Stimulated activated CD4-positive, alpha-beta T cell treated with anti-CD3 and anti-CD28 coated beads, Interleukin-12 subunit alpha, Interleukin-12 subunit beta, amount 100 ng/mL, for 48 hours (primary cell): ENCODE measurements at places on chromosomes 6 and 20.

DNA sequence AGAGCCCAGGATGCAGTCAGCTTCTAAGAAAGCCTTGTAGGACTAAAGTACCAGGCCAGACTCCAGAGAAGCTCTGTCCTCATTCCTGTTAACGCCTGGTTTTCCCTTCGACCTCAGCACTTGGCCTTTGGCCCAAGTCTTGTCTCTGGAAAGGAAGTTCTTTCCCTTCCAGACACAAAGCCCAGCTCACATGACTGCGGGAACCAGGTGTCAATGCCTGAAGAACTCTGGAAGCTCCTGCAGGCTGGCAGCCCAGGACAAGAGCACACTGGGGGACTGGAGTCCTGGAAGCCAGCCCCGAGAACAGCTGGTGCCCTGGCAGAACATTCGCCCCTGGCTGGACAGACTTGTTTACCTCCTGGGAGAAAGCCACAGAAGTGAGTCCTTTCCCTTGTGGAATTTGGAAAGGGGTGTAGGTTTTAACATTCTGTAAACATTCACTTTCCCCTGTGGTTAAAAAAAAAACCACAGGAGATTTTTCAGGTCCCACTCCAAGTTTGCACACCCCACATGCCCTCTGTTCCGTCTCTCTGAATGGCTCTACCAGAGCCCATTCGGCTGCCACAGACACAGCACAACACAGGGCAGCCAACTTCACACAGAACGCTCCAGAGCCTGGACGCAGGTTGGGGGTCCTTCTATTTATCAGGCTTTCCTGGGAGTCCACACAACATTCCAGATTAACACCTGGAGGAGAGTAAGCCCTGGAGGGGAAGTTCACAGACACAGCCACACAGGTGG is 18.1 kb downstream of the ACSS1 start:
- DNase-seq: no peak

DNA sequence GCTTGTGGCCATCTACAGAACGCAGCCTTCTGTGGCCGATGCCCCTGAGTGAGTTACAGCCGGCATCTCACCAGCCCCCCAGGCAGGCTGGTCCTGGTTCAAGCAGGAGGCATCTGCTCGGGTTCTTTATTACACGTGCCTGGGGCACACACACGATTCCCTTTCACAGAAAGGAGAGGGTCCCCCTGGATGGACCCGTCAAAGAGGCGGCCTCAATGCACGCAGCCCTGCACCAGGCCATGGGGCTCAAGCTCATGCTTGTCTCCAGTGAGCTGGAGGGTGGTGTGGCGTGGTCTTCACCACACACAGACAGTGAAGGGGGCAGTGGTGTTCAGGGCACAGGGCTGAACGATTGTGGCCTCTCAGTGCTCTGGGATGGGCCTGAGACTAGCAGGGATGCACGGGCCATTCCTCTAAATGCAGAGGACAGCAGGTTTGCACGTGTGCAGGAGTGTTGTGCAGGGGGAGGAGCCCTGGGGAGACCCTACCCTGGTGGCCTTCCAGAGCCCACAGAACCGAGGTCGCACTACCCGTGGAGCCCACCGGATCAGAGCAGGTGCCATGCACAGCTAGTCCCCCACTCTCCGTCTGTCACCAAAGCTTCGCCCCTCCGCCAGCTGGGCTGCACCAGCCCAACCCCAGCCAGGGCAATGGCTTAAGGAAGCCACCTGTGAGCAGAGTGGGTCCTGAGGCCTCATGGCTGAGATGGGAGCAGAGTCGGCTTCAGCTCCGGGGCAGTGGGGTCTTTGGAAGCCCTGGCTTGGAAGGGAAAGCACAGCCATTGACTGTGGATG is 23.1 kb downstream of the FRMD1 start:
- DNase-seq: no peak

- no peak for DNase-seq
Measured at GRCh38 chr6:97195117-97195516, 87.9 kb downstream of the MMS22L start.

DNA sequence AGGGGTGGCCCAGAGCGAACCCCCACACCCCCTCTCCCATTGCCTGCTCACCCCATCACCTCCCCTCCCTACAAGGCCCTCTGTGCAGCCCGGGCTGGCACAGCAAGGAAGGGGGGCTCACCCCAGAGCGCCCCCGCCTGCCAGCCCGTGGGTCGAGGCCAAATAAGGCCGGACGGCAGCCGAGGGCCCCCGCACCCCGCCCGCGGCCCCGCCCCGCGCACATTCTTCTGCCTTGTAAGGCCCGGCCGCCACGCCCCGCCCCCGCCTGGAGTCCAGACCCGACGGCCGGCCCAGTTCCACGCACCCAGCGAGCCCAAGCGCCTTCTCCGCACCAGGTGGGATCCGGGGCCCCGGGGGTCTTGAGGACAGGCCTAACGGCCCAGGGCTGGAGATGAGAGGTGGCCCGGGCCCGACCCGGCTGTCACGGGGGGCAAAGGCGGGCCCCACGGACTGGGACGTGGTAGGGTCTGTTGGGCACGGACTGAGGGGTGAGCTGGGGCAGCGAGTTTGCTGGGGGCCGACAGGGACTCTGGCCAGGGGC is at the start of gene MYL9:
MYL9 (plus strand) TSS at position 293 of the 541 bp plus-strand sequence. CDS start 3,366 bp downstream, outside the sequence.
- DNase-seq: no peak

DNA sequence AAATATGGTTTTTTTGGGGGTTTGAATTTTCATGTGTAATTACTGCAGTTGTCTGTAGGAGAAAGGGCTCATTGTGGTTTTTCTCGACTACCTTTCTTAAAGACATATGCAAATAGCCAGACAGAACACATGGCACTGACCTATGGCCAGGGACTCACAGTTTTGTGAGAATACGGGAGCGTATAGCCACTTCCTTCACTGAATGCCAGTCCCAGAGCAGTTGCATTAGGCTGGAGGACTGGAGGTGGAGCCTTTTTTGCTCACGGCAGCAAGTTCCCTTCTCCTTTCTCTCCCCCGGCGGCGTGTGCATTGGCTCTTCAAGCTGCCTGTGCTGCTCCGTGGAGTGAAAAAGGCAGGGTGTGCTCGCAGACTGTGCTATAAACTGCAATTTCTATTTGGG is 114.9 kb downstream of the AKAP7 start:
- no peak for DNase-seq

GRCh38 chr6:142421285-142422117 is 119.7 kb downstream of the ADGRG6 start:
- no peak for DNase-seq

DNA sequence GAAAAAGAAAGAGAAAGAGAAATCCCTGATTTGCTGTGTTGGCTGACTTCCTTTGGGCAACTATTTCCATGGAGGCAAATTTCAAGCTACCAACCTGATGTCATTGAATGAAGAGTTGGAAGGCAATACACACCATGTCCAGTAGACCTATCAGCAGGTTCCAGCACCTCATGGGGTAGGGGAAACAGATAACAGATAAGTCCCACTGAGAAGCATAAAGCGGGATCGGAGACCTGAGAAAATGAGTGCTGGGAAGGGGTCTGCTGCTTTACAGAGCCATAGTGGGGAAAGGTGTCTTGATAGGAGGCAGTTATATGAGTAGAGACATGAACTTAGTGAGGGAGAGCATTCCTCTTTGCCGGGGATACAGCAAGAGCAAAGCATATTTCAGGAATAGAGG is 244.9 kb downstream of the PLCB1 start:
- DNase-seq: no peak

- DNase-seq: no peak
Measured at GRCh38 chr20:42611889-42612837, 577.5 kb downstream of the PTPRT start.

DNA sequence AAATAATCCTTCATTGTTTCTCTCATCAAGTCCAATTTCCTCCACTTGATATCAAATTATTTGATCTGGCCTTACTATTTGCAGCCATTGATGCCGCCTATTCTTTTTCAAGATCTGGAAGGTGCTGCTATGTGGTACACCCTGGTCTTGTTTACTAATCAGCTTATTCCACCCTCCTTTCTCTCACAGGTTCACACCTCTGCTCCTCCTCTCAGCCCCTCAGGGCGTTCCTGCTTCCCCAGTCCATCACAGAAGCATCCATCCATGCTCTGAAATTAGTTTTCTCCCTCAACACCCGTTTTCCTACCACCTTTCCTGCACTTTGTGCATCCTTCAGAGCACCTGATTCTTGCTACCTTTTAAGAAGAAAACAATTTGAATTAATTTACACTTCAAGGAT is 183.6 kb downstream of the EPHA7 start:
- no peak for DNase-seq

DNA sequence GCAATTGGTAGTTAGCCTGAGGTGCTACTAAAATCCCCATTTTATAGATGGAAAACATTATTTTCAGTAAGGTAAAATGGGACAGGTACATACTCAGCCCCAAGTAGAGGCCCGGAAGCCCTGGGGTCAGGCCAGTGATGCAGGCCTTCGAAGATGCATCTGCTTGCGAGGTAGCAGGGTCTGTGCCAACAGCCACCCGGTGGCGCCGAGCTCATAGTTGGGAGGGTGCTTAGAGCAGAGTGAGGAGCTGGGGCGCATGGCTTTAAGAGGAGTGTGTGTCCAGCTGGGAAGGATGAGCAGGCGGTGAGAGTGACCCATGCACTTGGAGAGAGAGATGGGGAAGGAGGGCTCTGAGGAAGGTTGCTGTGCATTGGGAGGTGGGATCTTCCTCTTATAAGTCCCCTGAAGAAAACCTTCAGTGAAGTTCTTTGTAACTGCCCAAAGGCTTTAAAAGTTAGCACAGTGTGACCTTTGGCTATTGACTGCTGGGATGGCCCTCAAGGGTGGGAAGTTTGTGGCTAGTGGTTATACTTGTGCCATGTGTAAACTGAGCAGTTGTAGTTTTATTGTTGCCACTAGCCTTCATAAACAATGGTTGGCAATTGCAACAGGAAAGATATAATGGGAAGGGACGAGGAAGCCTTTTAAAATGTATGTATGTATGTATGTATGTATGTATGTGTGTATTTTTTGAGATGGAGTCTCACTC is 71.1 kb downstream of the TOX2 start:
- DNase-seq: no peak

DNA sequence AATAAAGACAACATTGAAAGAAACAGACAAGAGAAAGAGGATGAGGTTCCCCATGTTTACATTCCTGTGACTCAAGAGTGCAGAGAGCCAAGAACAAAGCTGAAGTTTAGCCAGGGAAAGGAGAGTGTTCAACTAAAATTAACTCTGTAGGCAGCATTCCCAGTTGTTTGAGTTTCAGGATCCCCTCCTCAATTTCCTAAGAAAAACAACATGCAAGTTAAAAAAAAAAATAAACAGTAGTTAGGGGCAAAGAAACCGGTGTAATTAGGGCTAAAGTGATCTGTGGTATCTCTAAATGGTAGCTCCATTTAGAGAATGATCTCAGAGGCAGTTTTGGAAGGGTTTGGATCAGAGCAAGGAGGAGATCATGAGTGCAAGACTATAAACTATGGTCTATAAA is 30.9 kb upstream of the RAB23 start:
- no peak for DNase-seq

GRCh38 chr6:125104425-125104824 is 49.1 kb upstream of the TPD52L1 start:
- no peak for DNase-seq

DNA sequence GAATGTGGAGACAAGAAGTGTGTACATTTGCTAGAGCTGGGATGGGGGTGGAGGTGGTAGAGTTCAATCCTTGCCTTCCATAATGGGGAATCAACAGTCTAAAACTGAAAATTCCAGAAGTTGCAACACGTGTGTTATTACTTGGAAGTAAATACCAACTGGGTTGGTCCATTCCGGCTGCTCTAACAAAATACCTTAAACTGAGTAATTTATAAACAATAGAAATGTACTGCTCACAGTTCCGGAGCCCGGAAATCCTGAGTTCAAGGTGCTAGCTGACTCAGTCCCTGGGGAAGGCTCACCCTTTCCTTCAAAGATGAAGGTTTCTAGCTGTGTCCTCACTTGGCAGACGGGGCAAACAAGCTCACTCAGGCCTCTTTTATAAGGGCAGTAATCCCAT is 59.0 kb downstream of the RIN2 start:
- no peak for DNase-seq

DNA sequence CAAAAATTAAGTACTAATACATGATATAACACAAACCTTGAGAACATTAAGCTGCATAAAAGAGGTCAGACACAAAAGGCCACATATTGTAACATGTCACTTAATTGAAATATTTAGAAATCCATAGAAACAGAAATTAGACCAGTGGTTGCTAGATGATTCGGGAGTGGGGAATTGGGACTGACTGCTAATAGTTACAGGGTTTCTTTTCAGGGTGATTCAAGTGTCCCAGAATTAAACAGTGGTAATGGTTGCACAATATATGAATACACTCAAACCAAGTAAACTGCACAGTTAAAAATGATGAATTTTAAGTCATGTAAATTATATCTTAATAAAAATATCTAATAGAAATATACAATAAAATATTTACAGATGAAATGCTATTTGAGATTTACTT is 174.5 kb downstream of the WDR27 start:
- no peak for DNase-seq

DNA sequence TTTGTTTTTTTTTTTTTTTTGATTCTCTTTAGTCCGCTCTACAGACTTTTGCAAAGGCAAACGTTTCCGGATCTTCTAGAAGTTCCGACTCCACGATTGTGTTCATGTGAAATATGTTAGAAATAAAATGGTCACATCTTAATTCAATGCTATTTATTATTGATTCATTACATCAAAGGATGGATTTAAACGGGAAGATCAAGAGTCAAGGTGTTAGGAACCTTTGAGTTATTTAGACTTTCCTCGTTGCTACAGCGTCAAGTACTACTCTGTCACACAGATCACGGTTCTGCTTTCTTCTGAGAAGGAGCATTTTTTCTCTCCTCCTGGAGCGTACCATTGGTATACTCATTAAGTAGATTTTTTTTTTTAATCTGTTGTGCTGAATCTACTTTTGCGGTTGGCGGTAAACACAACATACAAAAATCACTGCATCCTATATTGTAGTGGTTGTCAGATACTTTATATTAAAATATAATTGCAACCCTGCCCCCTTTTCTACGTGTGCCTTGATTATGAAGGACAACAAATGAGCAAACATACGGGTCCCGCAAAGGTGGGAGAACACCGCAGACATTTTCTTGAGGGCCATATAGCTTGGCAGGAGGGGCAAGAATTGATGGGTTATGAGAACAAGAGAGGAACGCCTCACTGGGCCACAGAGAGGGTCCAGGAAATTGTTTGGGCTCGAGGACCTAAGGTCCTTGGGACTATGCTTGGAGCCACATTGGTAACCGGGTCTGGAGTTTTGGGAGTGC is 17.5 kb downstream of the HMGN4 start:
- DNase-seq: no peak

- no peak for DNase-seq
Measured at GRCh38 chr6:66735106-66735890, 1028.3 kb upstream of the EYS start.
